Activated CD4-positive, alpha-beta T cell treated with anti-CD3 and anti-CD28 coated beads, Interleukin-2, amount 10 ng/mL, durations not matched to agents 24 days and 14 days (primary cell): ENCODE measurements at places on chromosomes 7 and 10. TPM values are rescaled to one million over a fixed set of nuclear protein-coding genes. Genes with fewer than 3 reads are reported as not detected.

GRCh38 chr7:127794551-127794950, 142.6 kb downstream of the SND1 start:
- peaks cover 4% of the 10 kb centered on the region for H3K36me3 ChIP-seq
- no peak for DNase-seq
- H3K4me3 ChIP-seq, result no peak overlapping the region
- no peaks in the 10 kb centered on the region for H3K27me3 ChIP-seq

DNA sequence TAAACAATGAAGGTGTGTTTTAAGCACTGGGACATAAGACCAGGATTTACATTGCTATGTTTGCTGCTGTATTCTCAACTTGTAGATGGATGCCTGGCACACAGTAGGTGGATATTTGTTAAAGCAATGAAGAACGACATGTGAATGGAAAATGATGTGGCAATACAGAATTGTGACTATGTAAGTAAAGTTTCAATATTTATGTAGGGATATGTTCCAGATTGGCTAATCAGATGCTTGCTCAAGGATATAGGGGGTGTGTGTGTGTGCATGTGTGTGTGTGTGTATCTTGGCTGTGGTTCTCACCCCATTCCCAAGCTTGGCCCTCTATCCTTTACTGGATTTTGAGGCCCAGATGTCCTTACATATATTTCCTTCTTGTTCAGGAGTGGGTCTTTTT, 42.7 kb upstream of the LAMB1 start:
- H3K36me3 ChIP-seq, result no peaks in the 10 kb centered on the region
- H3K27ac ChIP-seq, result no peak overlapping the region
- H3K27me3 ChIP-seq, result peaks cover 21% of the 10 kb centered on the region
- H3K4me3 ChIP-seq, result no peak overlapping the region
- DNase-seq, result no peak
- no peaks in the 10 kb centered on the region for H3K4me1 ChIP-seq

Gene ANXA8
- total RNA-seq, result 0.17 TPM in 1 of 2 replicates, not detected in the other

DNA sequence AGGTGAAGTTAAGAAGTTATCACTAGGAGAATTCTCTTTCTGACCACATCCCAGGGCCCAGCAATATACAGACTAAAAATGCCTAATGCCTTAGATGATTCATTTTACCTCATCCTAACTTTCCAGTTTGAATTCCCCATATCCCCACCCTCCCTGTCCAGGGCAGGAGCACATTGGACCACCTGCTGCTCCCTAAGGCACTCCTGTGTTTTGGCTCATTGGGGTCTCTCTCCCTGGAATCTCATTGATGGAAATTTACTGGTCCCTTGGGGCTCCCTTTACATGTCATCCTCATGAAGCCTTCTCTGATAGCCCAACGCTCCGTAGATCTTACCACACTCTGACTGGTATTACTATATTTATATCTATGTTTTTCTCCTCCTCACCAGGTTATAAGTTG, 2.7 kb downstream of the IL2RA start:
- peaks cover 69% of the 10 kb centered on the region for H3K36me3 ChIP-seq
- peaks cover 2% of the 10 kb centered on the region for H3K27me3 ChIP-seq
- H3K27ac ChIP-seq, result peak overlapping the region; percentile 96
- peak; percentile 58 for DNase-seq

DNA sequence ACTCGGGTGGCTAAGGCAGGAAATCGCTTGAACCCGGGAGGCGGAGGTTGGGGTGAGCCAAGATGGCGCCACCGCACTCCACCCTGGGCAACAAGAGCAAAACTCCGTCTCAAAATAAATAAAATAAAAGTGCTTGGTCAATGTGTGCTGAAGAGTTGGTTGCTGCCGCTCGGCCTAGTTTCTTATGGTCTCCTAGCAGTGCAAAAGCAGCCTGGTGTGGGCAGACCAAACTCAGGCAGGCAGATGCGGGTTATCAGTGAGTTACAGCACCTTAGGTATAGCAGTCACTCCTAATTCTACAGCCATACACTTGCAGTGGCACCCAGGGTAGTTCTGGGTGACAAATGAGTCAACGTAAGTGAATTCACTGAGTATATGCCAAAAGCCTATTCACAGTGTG, 22.6 kb downstream of the HSPB1 start:
- peaks cover 57% of the 10 kb centered on the region for H3K36me3 ChIP-seq
- no peak overlapping the region for H3K27ac ChIP-seq
- H3K27me3 ChIP-seq, result no peaks in the 10 kb centered on the region
- no peak overlapping the region for H3K4me3 ChIP-seq
- H3K4me1 ChIP-seq, result peaks cover 12% of the 10 kb centered on the region
- no peak for DNase-seq

GRCh38 chr7:51224811-51225595, 91.6 kb downstream of the COBL start:
- H3K4me1 ChIP-seq, result no peaks in the 10 kb centered on the region
- H3K27me3 ChIP-seq, result no peaks in the 10 kb centered on the region
- no peak for DNase-seq
- no peak overlapping the region for H3K27ac ChIP-seq

- H3K4me1 ChIP-seq, result no peaks in the 10 kb centered on the region
- H3K27me3 ChIP-seq, result peaks cover 22% of the 10 kb centered on the region
- DNase-seq, result no peak
- no peak overlapping the region for H3K4me3 ChIP-seq
- H3K36me3 ChIP-seq, result peaks cover 1% of the 10 kb centered on the region
These were observed 13.1 kb downstream of the STEAP1 start for GRCh38 chr7:90167361-90167760.

DNA sequence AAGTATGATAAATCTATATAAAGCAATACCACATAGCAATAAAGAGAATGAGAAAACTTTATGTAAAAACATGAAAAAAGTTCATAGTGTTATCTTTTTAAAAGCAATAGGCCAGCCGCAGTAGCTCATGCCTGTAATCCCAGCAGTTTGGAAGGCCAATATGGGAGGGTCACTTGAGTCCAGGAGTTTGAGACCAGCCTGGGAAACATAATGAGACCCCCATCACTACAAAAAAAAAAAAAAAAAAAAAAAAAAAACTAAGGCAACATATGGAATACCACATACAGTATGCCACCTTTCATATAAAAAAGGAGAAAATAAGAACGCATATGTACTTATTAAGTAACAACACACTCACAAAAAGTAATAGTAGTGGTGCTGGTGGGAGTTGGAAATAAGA, 52.8 kb downstream of the MICU1 start:
- H3K36me3 ChIP-seq, result peaks cover 4% of the 10 kb centered on the region
- H3K27ac ChIP-seq, result no peak overlapping the region
- DNase-seq, result no peak
- H3K4me3 ChIP-seq, result no peak overlapping the region
- H3K4me1 ChIP-seq, result peaks cover 5% of the 10 kb centered on the region
- H3K27me3 ChIP-seq, result no peaks in the 10 kb centered on the region

DNA sequence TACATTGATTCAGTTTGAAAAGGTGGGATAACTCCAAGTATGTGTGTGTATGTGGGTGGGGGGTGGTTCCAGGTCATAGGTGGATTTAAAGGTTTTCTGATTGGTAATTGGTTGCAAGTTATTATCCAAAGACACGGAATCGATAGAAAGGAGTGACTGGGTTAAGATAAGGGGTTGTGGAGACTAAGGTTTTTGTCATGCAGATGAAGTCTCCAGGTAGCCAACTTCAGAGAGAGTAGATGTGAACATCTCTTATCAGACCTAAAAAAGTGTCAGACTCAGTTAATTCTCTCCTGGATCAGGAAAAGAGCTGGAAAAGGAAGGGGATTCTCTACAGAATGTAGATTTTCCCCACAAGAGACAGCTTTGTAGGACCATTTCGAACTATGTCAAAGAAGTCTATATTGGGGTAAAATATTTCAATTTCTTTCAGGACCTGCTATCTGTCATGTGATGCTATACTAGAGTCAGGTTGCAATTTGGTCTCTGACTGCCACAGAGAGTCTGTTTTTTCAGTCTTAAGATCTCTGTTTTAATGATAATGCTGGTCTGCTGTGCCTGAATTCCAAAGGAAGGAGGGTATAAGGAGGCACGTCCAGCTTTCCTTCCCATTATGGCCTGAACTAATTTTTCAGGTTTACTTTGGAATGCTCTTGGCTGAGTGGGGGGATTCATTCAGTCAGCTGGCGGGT, 3.6 kb downstream of the C7orf57 start:
- no peak overlapping the region for H3K27ac ChIP-seq
- DNase-seq, result no peak
- H3K36me3 ChIP-seq, result no peaks in the 10 kb centered on the region
- no peak overlapping the region for H3K4me3 ChIP-seq

GRCh38 chr7:55258631-55259030, 106.5 kb upstream of the LANCL2 start:
- H3K4me3 ChIP-seq, result no peak overlapping the region
- H3K36me3 ChIP-seq, result no peaks in the 10 kb centered on the region
- peaks cover 8% of the 10 kb centered on the region for H3K4me1 ChIP-seq
- no peak for DNase-seq
- peaks cover 43% of the 10 kb centered on the region for H3K27me3 ChIP-seq

- H3K4me1 ChIP-seq, result no peaks in the 10 kb centered on the region
- peaks cover 64% of the 10 kb centered on the region for H3K36me3 ChIP-seq
- H3K27me3 ChIP-seq, result no peaks in the 10 kb centered on the region
- no peak overlapping the region for H3K27ac ChIP-seq
These were observed 116.0 kb downstream of the LARP4B start for GRCh38 chr10:815338-816090.

DNA sequence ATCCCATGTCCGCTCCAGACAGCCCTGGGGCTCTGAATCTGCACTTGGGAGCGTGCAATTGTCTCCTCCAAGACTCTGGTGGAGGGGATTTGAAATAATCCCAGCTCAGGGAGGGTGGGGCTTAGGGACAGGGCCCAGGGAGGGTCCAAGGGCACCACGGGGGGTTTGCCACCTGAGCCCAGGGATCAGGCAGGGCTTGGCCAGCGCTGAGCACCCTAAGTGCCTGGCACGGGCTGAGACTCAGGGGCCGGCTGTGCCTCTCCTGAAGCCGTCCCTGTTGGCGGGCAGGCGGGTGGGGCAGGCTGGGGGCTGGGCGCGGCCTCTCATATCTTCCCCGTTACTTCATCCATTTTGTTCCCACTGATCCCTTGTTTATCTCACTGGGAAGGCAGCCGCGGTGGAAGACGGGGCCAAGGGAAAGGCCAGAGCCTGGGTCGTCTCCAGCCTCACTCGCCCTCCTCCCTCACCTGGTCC, 41.8 kb upstream of the ELN start:
- DNase-seq, result no peak
- H3K27me3 ChIP-seq, result peaks cover under 1% of the 10 kb centered on the region
- H3K27ac ChIP-seq, result no peak overlapping the region
- H3K4me1 ChIP-seq, result no peaks in the 10 kb centered on the region

DNA sequence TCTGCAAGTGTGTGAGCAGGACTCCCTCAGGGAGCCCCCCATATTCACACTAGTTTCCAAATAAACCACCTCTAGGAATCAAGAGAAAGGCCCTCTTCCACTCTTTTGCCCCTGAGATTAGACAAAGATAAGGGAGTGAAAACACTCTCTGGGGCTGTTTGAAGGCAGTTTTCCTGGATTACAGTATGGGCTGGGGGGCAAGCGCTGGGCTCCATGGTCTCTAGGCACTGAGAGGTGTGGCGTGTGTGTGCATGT, 1.0 kb downstream of the AQP1 start:
- DNase-seq, result no peak
- no peaks in the 10 kb centered on the region for H3K36me3 ChIP-seq
- H3K27me3 ChIP-seq, result no peaks in the 10 kb centered on the region
- no peak overlapping the region for H3K4me3 ChIP-seq
- peaks cover 6% of the 10 kb centered on the region for H3K4me1 ChIP-seq
